ENCODE measurements at places on chromosomes 13 and 19.

DNA sequence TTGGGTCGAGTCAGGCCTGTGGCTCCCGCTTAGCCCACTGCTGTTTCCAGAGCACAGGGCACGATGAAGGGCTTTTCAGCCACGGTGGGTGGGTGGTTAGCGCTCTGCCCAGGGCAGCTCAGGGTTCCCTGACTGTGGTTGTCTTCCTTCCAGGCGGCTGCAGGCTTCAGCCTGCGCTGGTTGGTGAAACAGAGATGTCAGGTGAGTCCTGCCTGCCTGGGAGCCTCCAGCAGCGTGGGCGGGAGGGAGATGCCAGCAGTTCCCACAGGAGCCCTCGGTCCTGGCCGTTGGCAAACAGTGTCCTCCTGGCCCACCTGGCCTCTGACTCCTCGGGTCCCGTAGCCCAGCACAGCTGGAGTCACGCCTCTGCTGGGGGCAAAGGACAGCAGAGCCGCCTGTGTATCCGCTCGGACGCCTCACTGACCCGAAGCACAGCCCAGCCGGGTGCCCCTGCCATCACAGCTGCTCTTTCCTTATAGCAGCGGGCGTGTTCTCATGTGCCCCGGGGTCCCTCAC lies 9.7 kb downstream of the ADAT3 start:
- no peak for DNase-seq

- DNase-seq: no peak
These were observed 42.9 kb downstream of the CBY2 start for GRCh38 chr13:45744979-45745378.

- DNase-seq: no peak
These were observed 50.0 kb downstream of the MZT1 start for GRCh38 chr13:72677431-72677830.

GRCh38 chr13:112740502-112741131 lies 50.8 kb downstream of the ATP11A start:
- DNase-seq: no peak

GRCh38 chr19:12733369-12734214 lies 892 bp downstream of the TRIR start:
- no peak for DNase-seq

All from NCI-H446 treated with DMSO at 0.1 percent for 48 hours (cell line).